ENCODE measurements at places on chromosomes 1 and 21.
A peak's percentile ranks its signal among the peaks of the same experiment; 100 is the strongest.

- DNase-seq = peak; percentile 76
These were observed 22.7 kb upstream of the IFNGR2 start for GRCh38 chr21:33380483-33380998.

DNA sequence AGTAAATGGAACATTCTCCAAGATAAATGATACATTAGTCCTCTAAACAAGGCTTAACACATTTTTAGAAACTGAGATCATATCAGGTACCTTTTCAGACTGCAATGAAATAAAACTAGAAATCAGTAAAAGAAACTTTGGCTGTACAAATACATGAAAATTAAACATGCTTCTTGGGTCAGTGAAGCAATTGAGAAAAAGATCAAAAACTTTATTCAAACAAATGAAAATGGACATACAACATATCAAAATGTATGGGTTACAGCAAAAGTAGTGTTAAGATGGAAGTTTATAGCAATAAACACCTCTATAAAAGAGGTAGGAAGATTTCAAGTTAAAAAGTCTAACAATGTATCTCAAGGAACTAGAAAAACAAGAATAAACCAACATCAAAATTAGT lies 598.5 kb downstream of the SMYD3 start:
- DNase-seq = no peak

- no peak for DNase-seq
These were observed 148.0 kb downstream of the PLA2G4A start for GRCh38 chr1:186976700-186977099.

- no peak for DNase-seq
These were observed 24.9 kb downstream of the SETD4 start for GRCh38 chr21:36035381-36035791.

DNA sequence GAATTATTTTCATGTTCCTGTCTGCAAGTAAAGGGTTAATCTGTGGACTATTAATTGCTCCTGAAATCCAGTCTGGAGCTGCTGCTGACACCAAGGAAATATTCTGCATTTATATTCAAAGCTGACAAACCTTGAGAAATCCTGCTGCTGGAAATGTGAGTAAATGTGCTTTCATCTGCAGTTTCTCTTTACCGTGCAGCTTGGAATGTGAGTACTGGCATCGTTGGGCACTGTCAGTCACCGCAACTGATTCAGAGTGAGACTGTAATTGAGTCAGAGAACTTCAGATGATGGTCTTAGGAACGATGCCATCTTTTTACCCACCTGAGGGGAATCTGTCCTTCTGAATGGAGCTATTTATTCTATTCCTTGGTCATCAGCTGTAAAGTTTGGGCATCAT lies 420.6 kb downstream of the SIPA1L2 start:
- DNase-seq = no peak

GRCh38 chr21:21851205-21851604 lies 853.0 kb downstream of the NCAM2 start:
- no peak for DNase-seq

GRCh38 chr21:29335720-29336119 lies 37.0 kb downstream of the BACH1 start:
- no peak for DNase-seq

GRCh38 chr1:15950302-15950701 lies 25.6 kb downstream of the ZBTB17 start:
- DNase-seq = no peak

DNA sequence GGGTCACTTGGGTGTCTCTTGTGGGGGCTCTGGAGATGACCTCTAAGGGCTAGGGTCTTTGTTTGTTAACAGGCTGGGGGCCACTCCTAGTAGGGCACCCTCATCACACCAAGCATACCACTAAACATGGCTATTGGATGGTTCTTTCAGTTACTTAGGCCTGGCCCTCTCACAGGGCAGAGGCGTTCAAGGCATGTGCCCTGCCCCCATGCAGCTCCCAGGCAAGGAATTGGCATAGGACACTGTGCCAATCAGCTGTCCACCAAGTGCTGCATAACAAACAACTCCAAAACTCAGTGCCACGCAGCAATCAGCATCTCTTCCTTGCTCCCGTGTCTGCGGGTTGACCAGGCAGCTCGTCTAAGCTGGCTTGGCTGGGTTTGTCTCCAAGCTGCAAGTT lies 2.1 kb upstream of the KCNAB2 start:
- DNase-seq = no peak

GRCh38 chr1:163211667-163212066 lies 9.0 kb upstream of the RGS5 start:
- DNase-seq = no peak

GRCh38 chr1:27057389-27057788 lies 44.7 kb upstream of the TENT5B start:
- no peak for DNase-seq

DNA sequence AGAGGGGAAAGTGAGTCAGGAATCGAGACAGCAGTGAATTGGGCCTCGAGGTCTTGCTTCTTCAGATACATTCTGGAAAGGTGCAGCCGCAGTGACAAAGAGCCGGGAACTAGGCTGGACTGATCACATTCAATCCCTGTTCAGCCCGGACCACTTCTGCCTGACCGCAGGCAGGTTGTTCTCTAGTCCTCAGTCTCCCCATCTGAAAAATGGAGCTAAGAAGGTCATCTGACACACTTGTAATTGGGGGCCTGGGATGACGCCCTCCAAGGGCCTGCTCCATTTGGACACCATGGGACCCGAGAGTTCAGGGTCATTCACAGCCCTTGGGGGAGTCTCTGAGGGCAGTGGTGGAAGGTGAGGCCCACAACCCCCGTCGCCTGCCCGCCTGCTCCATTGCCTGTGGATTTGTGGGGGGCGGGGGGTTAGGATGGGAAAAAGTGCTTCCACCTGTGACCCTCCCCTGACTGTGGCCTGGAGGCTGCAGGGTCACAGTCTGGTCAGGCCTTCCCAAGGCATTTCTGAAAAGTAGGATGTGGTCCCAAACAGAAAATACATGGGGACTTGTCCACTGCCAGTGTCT lies 87.9 kb upstream of the CSF3R start:
- no peak for DNase-seq

GRCh38 chr1:77978293-77978968 lies 441 bp downstream of the FUBP1 start:
- peak; percentile 82 for DNase-seq

- no peak for DNase-seq
These were observed 2.8 kb downstream of the CD48 start for GRCh38 chr1:160708801-160709200.

DNA sequence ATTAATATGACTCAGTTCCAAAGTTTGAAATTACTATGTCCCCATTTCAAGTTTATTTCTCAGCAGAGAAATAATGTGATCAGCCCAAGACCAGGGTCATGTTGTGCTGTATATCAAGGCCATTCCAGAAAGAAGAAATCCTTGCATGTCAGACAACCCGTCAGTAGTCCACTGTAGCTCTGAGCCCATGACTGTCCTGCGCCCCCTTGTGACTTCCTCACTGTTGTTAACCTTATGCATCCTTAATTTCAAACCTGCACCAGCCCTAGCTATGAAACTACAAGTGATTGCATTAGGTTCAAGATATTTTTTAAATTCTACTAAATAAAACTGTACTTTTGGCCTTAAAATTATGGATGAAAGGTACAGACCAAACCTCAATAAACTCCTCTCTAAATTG lies 133.0 kb downstream of the LRRC7 start:
- no peak for DNase-seq

GRCh38 chr21:40481764-40482163 lies 365.2 kb downstream of the DSCAM start:
- no peak for DNase-seq

- no peak for DNase-seq
These were observed 1.2 kb downstream of the BCL9 start for GRCh38 chr1:147542569-147542897.

GRCh38 chr1:191306916-191307315 lies 829.3 kb upstream of the BRINP3 start:
- DNase-seq = no peak

DNA sequence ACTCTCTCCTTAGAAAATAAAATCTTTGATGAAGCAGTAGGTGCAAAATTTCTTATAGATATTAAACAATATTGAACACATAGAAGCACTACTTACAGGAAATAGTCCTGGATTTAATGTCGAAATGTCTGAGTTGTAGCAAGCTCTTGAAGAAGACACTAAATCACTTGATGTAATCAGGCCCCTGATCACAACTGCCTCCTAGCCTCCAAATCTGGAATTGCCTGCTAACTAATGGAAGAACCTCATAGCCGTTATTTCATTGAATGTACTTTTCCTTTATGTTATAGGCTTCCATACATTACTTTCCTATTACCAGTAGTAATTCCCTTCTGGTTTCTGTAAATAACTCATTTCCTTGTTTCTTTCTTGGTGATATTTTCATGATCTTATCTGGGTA lies 675.7 kb upstream of the CHRM3 start:
- DNase-seq = no peak

- no peak for DNase-seq
These were observed 141.7 kb upstream of the HOOK1 start for GRCh38 chr1:59672851-59673572.

DNA sequence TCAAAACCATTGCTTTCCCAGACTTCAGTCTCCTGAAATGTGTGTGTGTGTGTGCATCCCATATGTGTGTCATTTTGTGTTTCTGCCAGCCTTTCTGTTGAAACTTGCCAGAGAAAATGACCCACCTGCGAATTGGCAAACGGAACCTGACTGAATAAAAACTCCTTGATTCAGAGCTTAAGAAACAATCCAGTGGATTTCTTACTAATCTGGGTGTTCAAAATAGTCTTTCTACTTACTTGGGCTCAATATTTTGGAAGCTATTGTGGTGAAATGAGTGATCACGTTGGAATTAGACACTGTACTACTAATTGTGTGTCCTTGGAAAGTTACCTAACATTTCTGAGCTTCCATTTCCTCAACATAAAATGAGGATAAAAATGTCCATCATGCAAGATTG lies 138.9 kb upstream of the ERG start:
- DNase-seq = no peak

GRCh38 chr1:35499652-35500176 lies 57.5 kb downstream of the KIAA0319L start:
- DNase-seq = no peak

- no peak for DNase-seq
These were observed 6.1 kb downstream of the ETV3 start for GRCh38 chr1:157132111-157132510.

GRCh38 chr1:150987924-150988323 lies 5.8 kb downstream of the ANXA9 start:
- DNase-seq = no peak

DNA sequence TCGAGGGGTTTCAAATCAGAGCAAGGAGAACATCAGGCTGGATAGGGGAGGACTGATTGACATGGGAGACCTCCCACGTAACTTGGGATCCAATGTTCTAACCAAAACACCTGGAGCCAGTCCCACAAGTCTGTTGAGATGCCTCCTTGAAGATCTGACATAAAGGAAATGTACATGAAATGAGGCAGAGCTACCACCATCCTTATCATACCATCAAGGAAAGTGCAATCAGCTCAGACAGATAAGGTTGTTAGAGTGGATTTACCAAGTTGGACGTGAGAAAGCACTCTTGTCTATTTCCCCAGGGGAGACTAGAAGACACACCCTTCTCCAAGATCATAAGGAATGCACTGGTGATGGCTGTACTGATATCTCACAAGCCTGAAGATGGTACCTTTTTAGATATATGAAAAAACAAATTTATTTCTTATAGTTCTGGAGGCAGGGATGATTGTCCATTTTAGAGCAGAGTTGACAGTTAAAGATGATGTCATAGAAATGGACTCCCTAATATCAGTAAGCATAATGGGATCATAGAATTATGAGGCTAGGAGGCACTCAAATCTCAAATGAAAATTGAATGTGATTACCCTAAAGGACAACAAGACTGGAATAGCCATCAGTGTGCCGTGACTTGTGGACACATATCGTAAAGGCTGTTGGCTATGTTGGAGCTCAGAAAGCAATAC lies 129.1 kb upstream of the RAB4A start:
- DNase-seq = no peak

- no peak for DNase-seq
These were observed 113.9 kb upstream of the USP24 start for GRCh38 chr1:55329091-55329490.

- no peak for DNase-seq
These were observed 73.5 kb upstream of the TMPRSS15 start for GRCh38 chr21:18477043-18477442.

DNA sequence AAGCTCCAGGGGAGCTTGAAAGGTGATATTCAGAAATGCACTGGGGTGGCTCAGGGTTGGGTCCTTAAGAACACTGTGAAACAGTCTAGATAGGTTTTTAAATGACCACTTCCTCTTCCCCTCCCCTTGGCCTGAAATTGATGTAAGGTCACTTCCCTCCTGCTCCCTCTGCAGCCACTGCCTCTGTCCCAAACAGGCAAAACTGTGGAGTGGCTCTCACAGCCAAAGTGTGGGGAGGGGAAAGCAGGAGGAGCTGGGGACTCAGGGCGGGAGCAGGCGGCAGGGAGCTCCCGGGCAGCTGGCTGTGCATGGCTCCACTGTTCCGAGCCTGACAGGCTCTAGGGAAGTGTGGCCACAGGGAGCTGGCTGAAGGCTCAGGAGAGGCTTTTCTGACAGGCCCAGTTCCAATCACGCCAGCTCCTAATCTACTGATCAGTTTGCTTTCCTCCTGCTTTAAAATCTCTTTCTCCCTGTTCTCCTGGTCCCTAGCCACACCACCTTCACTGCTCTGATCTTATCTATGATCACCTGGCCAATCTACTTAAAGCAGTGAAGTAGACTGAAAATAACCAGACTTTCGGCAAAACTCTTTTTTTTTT lies 5.1 kb upstream of the CSRP1 start:
- no peak for DNase-seq

DNA sequence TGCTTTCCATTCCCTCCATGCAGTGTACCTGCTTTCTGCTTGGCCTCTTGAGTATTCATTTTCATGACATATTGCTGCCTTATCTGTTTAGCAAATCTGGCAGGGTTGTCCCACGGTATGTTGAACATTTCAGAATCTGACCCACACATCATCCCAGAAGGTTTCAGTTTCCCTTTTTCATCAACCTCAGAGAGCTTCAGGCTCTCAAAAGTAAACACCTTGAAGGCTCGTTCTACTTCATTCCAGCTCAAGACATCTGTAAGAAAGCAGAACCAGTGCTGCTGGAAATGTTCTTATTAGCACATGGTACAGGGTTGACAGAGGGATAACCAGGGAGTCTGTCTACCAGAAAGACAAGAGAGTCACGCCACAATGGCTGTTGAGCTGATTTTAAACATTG lies 103.6 kb downstream of the SPAG17 start:
- DNase-seq = no peak

All from tibial nerve (tissue), 4 donors.